ENCODE measurements at places on chromosomes 3 and 15. TPM values are rescaled to one million over a fixed set of nuclear protein-coding genes. Genes with fewer than 3 reads are reported as not detected.

Gene MGA
- 40.7 TPM for total RNA-seq

Gene RTP3
- total RNA-seq: not detected

Gene CHCHD6
- 23.5 TPM for total RNA-seq

Gene ATOSA
- 8.7 TPM for total RNA-seq

Gene FSD2
- not detected for total RNA-seq

Gene RLBP1
- not detected for total RNA-seq

Gene VILL
- 8.8 TPM for total RNA-seq

Gene CIDEC
- total RNA-seq: not detected

Gene RARB
- not detected for total RNA-seq

Gene HRH1
- total RNA-seq: 8.7 TPM

Gene CILP
- total RNA-seq: under 0.01 TPM

Gene WDR93
- total RNA-seq: not detected

Gene NANOGP8
- total RNA-seq: 0.29 TPM

Gene TLNRD1
- total RNA-seq: 24.3 TPM

Gene GPR15
- not detected for total RNA-seq

Gene NPHP3
- 41.7 TPM for total RNA-seq

Gene GP5
- total RNA-seq: 0.06 TPM

Gene MYZAP
- not detected for total RNA-seq

Gene ACVR2B
- 1.7 TPM for total RNA-seq

Gene HOMER2
- total RNA-seq: 23.7 TPM

Gene CADPS
- 0.11 TPM for total RNA-seq

Gene PTPRG
- 26.2 TPM for total RNA-seq

Gene TGM5
- total RNA-seq: 0.64 TPM

Gene MEGF11
- total RNA-seq: not detected

Gene RTP4
- not detected for total RNA-seq

Gene PLSCR2
- not detected for total RNA-seq

Gene NT5DC2
- total RNA-seq: 118 TPM

Gene GOLGA8S
- not detected for total RNA-seq

Gene GNAT1
- total RNA-seq: not detected

Gene NMB
- 5.9 TPM for total RNA-seq

Gene IQSEC1
- total RNA-seq: 7.7 TPM

Gene CX3CR1
- not detected for total RNA-seq

Gene PTH1R
- total RNA-seq: 1.2 TPM

Gene GATA2
- 0.90 TPM for total RNA-seq

Gene HES1
- 1.2 TPM for total RNA-seq

Gene PLAAT1
- not detected for total RNA-seq

Gene HCN4
- not detected for total RNA-seq

Gene SI
- not detected for total RNA-seq

Gene MED12L
- not detected for total RNA-seq

Gene ANKUB1
- total RNA-seq: not detected

Gene MLF1
- total RNA-seq: 11.5 TPM

Gene SPESP1
- 7.9 TPM for total RNA-seq

Gene QARS1
- total RNA-seq: 208 TPM

Gene PRR20G
- total RNA-seq: not detected

Gene MRAS
- total RNA-seq: 40.8 TPM

Gene NAALADL2
- total RNA-seq: 4.8 TPM

Gene CACNA2D2
- not detected for total RNA-seq

Gene UROC1
- total RNA-seq: not detected

Gene CYP8B1
- total RNA-seq: not detected

Gene TMEM207
- not detected for total RNA-seq

Gene GOLGA6D
- not detected for total RNA-seq

Gene GUCA1C
- not detected for total RNA-seq

Gene FBXW12
- total RNA-seq: not detected

Gene SFMBT1
- 5.3 TPM for total RNA-seq

Gene TRPM1
- not detected for total RNA-seq

Gene GOLGA8Q
- 0.77 TPM for total RNA-seq

Gene ISLR2
- total RNA-seq: not detected

Gene GOLGA8T
- total RNA-seq: not detected

Gene CTDSPL2
- 42.4 TPM for total RNA-seq

Measured in LHCN-M2 (cell line).